ENCODE measurements at places on chromosomes 2 and 18.

GRCh38 chr18:46130061-46130460, 25.9 kb downstream of the HAUS1 start:
- no peak for DNase-seq

GRCh38 chr2:58634653-58635370, 393.7 kb upstream of the FANCL start:
- peak; percentile 84 for DNase-seq

- DNase-seq, result no peak
Measured at GRCh38 chr2:202165945-202166344, 72.5 kb downstream of the SUMO1 start.

DNA sequence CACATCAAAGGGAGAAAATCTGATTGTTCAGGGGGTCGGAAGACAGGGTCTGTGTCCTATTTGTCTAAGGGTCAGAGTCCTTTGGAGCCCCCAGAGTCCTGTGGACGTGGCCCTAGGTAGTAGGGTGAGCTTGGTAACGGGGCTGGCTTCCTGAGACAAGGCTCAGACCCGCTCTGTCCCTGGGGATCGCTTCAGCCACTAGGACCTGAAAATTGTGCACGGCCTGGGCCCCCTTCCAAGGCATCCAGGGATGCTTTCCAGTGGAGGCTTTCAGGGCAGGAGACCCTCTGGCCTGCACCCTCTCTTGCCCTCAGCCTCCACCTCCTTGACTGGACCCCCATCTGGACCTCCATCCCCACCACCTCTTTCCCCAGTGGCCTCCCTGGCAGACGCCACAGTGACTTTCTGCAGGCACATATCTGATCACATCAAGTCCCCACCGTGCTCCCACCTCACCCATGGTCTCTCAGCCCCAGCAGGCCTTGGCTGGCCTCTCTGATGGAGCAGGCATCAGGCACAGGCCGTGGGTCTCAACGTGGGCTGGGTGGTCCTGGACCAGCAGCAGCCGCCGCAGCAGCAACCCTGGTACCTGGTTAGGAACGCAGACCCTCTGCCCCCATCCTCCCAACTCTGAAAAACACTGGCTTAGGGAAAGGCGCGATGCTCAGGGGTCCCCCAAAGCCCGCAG, 3.8 kb downstream of the PROC start:
- DNase-seq, result no peak

- DNase-seq, result no peak
Measured at GRCh38 chr2:208024091-208024490, 1.2 kb downstream of the PLEKHM3 start.

- DNase-seq, result no peak
Measured at GRCh38 chr2:143730953-143731260, 601.7 kb downstream of the ARHGAP15 start.

DNA sequence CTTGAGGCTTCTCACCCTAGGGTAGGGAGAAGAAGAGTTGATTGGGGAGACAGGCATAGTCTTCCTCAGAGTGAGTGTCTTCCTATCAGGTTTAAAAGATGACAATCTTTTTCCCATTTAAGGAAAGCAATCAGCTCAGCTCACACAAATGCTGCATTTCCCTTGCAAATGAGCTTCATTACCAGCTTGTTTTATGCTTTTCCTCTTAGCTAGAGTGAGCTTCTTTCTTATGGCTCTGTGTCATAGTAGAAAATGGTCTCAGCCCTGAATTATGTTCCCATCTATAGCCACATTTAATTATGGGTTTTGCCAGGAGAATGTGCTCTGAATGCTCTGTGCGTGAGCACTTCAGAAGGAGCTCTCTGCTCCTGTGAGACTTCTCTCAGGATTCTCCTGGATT, 112.8 kb upstream of the NCK2 start:
- DNase-seq, result no peak

DNA sequence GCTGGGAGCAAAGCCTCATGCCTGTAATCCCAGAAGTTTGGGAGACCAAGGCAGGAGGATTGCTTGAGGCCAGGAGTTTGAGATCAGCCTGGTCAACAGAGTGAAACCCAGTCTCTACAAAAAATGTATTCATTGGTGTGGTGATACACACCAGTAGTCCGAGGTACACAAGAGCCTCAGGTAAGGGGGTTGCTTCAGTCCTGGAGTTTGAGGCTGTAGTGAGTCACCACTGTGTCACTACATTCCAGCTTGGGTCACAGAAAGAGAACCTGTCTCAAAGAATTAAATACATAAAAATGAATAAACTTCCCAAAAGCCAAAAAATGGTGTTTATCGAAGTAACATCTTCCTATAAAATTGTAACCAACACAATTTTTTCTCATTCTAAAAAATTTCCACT, 568.1 kb upstream of the LINC00305 start:
- no peak for DNase-seq

DNA sequence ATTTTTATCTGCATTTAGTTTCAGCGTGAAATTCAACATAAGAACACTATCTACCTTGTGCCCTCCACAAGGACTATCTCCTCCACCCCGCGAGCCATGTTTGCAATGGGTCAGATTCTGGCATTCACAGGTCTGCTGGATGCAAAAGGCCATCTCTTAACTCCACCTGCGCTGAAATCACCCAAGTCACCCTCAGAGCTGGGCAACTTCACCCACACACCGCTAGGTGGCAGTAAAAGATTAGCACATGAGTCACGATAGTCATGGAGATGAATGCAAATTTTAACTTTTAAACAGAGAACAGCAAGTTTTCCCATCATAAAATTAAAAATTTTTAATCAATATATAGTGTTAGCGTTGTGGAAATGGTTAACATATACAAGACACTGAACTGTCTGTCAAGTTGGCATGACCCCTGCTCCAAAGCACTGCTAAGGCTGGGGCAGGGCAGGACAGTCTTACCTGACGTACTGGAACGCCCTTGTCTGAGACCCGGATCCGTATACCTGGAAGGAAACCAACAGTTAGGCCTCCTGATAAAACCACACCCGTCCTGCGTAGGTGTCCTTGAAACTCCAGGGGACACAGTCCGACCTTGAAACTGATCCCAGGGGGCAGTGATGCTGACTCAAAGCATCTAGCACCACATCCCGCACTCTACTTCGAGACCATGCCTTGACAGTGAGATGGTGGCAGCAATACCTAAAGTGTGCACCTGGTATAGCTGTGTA, 89.6 kb downstream of the UXS1 start:
- DNase-seq, result peak; percentile 57

DNA sequence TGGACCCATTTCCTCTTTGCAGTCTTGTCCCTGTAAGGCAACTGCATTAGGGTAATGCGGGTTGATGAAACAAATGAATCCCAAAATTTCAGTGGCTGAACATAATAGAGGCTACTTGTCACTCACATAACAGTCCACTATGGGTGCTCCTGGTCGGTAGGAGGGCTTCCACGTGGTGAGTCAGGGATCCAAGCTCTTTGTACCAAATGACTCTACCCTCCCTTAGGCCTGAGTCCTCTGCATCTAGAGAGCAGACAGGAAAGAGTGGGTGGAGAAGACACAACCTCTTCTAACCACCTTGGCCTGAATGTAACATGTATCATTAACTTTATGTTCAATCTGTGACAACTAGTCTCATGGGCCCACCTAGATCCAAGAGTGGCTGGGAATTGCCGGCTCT, 86.2 kb upstream of the HAAO start:
- no peak for DNase-seq

GRCh38 chr2:30796699-30797098, 10.5 kb downstream of the CAPN13 start:
- DNase-seq, result no peak

DNA sequence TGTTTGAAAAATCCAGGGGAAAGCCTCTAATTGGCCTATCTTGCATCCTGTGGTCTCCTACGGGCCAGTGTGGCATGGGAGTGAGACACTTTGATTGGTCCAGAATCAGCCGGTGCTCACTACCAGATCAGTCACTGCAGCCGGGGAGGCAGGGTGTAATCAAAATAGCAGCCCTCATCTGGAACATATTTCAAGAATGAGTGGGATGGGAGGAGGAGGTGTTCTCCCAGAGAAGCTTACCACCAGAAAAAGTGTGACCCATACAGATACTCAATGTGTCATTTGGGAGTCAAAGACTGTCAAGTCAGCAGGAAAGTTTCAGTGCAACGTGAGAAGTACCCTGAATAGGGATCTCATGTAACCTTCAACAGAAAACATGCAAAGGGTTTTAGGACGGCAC, 393.9 kb upstream of the SLC14A2 start:
- peak; percentile 52 for DNase-seq

GRCh38 chr2:53952519-53952918, 18.3 kb downstream of the PSME4 start:
- no peak for DNase-seq

DNA sequence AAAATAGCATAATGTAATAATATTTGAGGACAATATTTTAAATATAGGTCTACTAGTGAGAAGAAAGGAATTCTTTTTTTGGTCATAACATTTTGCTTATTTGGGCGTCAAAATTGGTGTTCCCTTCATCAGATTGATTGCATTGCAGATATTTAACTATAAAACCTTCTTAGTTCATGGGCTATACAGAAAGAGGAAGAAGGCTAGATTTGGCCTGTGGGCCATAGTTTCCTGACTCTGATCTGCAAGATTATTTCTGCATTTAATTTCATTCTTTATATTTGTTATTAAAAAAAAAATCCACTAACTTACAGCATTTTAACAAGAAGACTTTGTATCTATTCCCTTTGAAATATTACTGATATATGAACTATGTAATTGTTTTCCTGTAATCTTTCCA, 31.9 kb downstream of the PIKFYVE start:
- DNase-seq, result no peak

DNA sequence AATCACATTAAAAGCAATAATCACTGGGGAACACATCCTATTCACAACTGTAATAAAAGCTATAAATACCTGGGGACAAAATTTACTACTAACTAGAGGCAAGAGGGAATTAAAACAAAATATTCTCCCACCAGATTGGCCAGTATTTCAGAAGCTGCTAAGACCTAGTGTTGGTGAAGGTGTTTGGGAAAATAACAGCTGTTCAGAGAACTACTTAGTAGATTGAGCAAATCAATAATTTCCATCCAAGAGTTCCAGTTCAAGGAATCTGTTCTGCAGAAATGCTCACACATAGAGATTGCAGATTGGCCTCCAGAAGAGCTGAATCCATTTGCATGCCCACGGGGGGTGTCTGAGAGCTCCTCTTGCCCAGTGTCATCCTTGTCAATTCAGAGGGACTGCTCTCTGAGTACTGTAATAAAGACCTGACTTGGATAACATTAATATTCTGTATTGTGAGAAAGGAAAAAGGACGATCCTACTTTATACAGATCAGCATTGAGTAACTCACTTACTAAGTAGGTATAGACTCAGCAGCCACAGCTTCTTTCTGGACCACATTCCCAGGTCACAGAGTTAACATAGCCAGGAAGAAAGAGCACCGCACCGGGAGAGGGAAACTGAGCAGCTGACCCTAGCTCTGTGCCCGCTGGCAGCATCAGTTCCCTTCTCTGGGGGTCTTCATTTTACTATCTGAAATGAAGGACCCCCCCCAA, 5.6 kb downstream of the TUBB6 start:
- no peak for DNase-seq

DNA sequence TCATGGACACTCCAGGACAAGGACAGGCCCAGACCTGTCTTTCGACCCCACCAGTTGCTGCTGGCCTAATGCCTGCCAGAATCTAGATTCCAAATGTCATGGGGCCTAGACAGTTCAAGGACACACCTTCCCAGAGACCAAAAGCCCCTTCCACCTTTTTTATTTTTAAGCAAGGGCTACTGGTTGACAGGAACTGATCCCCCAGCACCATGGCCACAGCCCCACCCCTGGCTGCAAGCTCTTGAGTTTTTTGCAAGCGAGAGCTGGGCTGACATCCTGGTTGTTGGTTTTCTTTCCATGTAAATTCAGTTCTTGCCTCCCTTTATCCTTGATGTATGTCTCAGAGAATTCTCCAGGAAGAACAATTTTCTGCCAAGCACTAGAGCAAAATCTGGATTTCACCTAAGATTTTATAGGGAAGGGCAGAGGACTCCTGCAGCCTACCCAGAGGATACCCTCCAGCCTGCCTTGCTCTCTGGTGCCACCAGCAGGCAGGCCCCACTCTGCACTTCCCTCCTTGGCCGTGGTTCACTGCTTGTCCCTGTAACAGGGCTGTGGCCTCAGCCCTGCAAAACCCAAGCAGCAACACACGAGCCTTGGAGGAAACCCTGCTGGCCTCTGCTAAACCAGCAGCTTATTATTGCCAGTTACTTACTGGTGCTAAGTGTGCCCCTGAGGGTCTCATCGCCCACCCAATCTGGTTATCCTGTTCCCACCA, 97.7 kb downstream of the TWIST2 start:
- DNase-seq, result peak; percentile 34

DNA sequence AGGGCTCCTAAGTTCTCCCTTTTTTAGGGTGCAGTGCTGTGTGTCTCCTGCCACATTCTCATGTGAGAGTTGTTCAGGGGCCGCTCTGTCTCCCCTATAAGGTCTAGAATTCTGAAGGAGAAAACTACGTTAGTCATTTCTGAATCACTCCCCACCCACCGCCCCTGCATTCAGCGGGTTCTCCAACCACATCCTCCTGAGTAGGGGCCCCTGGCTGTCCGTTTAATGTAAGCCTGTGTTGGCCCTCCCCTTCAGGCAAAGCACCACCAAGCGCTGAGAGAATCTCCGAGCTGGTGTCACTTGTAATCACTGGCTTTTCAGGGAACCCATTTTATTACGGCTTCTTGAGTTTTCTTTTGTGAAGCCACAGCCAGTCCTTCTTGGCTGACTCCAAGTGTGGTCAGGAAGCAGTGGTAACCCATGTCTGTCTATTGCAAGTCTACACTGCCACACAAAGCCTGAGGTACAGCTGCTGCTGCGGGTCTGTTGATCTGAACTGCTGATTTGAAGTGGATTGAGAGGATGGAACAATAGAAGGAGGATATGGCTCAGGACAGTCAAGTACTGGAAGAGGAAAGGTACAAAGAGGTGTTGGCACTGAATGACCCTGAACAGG, 16.9 kb downstream of the LCT start:
- DNase-seq, result peak; percentile 47

DNA sequence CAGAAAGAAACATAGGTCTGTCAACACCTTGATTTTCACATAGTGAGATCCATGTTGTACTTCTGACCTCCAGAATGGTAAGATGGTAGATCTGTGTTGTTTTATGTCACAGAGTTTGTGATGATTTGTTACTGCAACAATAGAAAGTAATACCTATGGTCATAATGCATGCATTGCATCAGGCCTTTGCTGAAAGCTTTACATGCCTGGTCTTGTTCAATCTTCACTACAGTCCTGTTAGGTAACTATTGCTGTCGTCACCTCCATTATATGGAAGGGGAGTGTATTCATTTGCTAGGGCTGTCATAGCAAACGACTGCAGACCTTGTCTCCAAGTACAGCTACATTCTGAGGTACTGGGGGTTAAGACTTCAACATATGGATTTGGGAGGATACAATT, 243.5 kb downstream of the ANAPC1 start:
- DNase-seq, result no peak

GRCh38 chr18:76259096-76259495, 235.9 kb downstream of the ZNF516 start:
- no peak for DNase-seq

- no peak for DNase-seq
Measured at GRCh38 chr2:60741576-60741975, 14.5 kb upstream of the PAPOLG start.

Data from M059J (cell line).